ENCODE measurements at places on chromosomes 5 and 9.
A peak's percentile ranks its signal among the peaks of the same experiment; 100 is the strongest.

DNA sequence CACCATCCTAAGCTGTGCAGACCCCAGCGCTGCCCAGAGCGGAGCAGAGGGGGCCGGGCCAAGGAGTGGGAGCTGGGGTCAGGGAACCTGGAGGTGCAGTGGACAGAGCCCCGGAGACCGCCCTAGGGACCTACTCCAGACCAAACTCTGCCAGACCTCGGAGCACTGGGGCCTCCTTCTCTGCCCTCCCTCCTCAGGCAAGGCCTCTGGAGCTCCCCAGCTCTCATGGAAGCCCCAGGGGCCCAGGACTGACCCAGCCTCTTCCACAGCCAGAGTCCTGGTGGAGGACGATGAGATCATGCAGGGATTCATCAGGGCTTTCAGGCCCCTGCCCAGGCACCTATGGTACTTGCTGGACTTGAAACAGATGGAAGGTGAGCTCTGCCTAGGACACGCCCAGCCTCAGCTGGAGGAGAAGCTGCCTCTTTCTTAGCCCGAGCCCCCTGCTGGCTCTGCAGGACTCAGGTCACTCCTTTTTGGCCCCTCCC lies 3.6 kb downstream of the PAEP start:
- DNase-seq: no peak

DNA sequence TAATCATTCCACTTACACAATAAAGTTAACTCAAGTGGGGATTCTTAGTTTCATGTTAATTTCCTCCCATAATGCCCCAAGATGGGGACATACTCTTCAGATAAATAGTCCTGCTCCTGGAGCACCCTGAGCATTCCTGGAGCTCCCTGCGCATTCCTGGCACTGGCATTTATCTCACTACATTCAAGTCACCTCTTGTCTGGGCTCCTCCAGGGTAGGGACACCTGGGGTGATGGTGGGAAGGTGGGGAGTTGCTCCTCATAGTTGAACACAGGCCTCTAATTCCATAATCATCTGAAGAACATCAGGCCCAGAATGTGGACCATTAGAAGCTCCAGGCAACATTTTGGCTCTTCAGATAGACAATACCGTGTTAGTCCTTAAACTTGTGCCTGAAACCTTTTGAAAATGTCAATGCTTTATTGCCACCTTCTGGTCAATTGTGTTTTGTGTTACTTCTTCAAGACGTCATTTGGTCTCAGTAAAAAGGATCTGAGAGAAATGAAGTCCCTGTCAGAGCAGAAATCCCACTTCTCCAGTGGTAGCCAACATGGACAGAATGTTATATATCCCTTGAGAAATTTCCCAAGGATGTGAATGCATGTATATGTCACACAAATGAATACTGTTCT lies 14.2 kb upstream of the AGGF1 start:
- no peak for DNase-seq

GRCh38 chr5:14019768-14020290 lies 75.3 kb upstream of the DNAH5 start:
- no peak for DNase-seq

GRCh38 chr5:24642022-24642421 lies 2.8 kb downstream of the CDH10 start:
- DNase-seq: peak; percentile 10

DNA sequence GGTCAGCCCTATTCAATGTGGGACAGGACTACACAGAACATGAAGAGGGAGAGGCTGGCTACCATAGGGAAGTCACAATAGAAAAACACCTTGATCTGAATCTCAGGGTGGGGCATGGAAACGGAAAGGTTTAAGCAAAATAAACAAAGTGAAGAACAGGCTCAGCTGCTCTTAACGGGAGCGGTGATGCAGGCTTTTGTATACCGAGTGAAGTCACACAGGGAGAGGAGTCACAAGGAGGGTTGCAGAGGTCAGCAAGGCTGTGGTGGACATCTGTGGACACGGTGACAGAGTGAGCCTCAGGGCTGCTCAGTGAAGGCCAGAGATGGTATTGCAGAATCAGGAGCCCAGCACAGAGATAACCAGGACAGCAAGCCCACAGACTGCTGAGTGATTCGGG lies 30.6 kb upstream of the SEMA4D start:
- DNase-seq: no peak

DNA sequence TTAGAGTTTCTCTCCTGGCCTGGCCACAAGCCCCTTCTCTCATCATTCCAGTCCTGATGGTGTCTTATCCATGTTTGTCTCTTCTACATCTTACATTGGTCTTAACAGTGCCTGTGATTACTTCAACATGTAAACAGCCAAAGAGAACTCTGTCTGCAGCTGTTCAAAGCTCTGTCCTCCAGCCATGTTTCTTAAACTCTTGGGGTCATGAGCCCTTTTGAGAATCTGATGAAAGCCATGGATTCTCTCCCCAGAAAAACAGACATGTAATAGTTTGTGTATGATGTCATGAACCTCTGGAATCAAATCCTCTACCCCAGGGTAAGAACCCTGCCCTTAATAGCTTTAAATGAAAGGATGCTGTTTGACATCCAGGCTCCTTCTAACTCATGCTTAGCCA lies 30.1 kb downstream of the MAMDC2 start:
- DNase-seq: no peak

DNA sequence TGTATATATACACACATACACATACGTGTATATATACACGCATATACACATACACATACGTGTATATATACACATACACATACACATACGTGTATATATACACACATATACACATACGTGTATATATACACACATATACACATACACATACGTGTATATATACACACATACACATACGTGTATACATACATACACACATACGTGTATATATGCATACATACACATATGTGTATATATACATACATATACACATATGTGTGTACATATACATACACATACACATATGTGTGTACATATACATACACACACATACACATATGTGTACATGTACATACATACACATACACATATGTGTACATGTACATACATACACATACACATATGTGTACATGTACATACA lies 82.6 kb downstream of the SYK start:
- DNase-seq: no peak
